ENCODE measurements at places on chromosomes 1 and 21. TPM values are rescaled to one million over a fixed set of nuclear protein-coding genes. Genes with fewer than 3 reads are reported as not detected.

GRCh38 chr1:31013187-31013864 is 52.2 kb downstream of the PUM1 start:
- peak; percentile 11 for DNase-seq

- peak; percentile 15 for DNase-seq
These were observed 88.6 kb downstream of the SELENOF start for GRCh38 chr1:86825319-86825718.

- DNase-seq = peak; percentile 8
These were observed 41.1 kb downstream of the ZNF678 start for GRCh38 chr1:227604446-227604845.

DNA sequence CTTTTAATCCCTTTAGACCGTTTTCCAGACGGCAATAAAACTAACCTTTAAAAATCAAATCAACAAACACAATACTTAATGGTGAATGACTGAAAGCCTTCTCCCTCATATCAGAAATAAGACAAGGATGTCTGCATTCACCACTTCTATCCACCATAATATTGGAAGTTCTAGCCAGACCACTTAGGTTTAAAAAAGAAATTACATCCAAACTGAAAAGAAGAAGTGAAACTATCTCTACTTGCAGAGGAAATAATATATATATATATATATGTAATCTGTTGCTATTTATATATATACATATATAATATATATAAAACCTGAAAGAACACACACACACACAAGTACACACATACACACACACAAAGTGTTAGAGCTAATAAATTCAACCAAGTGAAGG is 100.4 kb downstream of the BRINP3 start:
- no peak for DNase-seq

DNA sequence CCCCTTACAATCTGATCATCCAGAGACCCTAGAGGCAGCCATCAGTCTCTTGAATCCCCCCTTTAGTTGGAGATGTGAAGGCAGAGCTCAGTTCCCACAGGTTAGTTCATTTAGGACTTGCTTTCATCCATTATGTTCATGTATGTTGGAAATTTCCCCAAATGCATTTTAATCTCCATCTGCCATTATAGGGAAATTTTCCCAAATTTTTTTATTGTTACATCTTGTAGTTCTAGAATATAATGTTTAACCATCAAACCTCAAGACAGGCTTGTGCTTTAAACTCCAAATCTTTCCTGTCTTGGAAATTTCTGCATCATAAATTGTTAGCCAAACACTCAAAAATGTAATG is 68.4 kb downstream of the RRAGC start:
- no peak for DNase-seq

- no peak for DNase-seq
These were observed 105.9 kb downstream of the RGS2 start for GRCh38 chr1:192914696-192915095.

DNA sequence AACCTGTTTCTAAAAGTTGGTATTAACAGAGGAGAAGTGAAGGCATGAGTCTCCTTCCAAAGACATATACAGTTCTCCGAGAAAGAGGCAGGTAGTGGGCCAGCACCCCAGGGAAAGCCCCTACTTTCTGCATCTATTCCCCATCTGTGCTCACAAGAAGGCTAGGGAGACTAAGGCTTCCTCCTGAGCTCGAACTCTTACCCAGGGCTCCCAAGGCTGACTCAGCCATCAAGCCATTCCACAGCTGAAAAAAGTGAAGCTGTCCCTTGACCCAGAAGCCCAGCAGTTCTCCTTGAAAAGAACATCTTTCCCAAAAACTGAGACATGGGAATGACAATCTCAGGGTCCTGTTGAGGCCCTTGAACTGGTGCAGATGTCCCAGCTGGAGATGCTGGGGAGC is 1.9 kb upstream of the PADI3 start:
- DNase-seq = no peak

DNA sequence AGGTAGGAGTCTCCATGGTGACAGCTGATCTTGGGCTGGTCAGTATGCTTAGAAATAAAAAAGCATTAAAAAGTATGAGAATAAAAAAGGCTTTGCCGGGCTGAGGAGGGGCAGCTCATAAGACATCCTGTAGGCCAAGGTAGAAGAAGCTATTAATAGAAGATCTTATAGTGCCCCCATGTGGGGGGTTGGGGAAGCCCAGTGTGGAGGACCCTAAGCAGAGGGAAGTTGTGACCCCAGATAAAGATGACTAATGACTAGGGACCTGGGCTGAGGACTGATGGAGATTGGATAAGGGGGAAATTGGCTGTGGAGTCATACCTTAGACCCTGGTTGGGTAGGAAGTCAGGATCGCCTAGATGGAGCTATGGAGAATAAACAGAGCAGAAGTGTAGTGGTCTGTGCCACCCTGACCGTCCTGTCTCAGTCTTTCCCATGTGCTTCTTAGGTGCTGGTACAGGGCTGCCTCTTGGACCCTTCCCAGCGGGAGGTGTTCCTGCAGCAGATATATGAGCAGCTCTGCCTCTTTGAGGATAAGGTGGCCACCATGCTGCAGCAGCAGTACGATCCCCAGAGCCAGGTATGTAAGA is 25.0 kb downstream of the SZT2 start:
- DNase-seq = peak; percentile 42

MEAF6 gene
- total RNA-seq = 86.2 TPM

All from LHCN-M2 (cell line).